Endothelial cell of umbilical vein (primary cell): ENCODE measurements at places on chromosomes 4 and X. TPM values are rescaled to one million over a fixed set of nuclear protein-coding genes. Genes with fewer than 3 reads are reported as not detected.

DNA sequence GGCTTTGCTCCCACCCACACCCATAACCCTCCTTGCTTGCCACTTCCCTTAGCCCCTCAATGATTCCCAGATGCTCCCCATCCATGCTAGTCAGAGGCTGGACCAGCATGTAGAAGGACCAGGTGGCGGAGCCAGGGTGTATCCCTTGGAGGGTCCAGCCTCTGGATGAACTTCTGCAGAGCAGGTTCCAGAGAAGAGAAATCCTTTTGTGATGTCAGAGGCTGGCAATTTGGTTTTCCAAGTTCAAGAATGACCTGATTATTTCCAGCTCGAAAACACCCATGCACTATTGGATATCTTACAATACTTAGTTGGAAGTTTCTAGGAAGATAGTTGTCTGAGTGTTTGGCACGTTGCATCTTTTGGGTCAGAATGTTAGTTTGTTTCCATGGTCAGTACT lies 168.3 kb upstream of the RPS6KA3 start:
- DNase-seq = no peak

GRCh38 chr4:138981930-138982390 lies 33.6 kb upstream of the NOCT start:
- peak; percentile 93 for DNase-seq

GRCh38 chr4:42265782-42266602 lies 113.5 kb upstream of the BEND4 start:
- no peak for DNase-seq

Gene CBLL2
- total RNA-seq = not detected in 2 replicates

Gene RAB33A
- total RNA-seq = 0.91 and 1.4 TPM in 2 replicates

Gene MSX1
- 4.1 and 5.0 TPM in 2 replicates for total RNA-seq

Gene PRDM5
- total RNA-seq = 5.7 and 8.1 TPM in 2 replicates

Gene UNC5C
- 0.44 and 0.53 TPM in 2 replicates for total RNA-seq

Gene ATP2B3
- total RNA-seq = 0.07 and 0.16 TPM in 2 replicates

Gene MSL3
- total RNA-seq = 52.6 and 54.2 TPM in 2 replicates
